ENCODE measurements at places on chromosomes 3 and 15. TPM values are rescaled to one million over a fixed set of nuclear protein-coding genes. Genes with fewer than 3 reads are reported as not detected.

GRCh38 chr3:153881201-153881600, 240.0 kb upstream of the ARHGEF26 start:
- H3K27ac ChIP-seq, result no peak overlapping the region
- no peaks in the 10 kb centered on the region for H3K27me3 ChIP-seq
- no peak overlapping the region for H3K4me3 ChIP-seq
- peak; percentile 52 for DNase-seq
- H3K36me3 ChIP-seq, result no peaks in the 10 kb centered on the region

DNA sequence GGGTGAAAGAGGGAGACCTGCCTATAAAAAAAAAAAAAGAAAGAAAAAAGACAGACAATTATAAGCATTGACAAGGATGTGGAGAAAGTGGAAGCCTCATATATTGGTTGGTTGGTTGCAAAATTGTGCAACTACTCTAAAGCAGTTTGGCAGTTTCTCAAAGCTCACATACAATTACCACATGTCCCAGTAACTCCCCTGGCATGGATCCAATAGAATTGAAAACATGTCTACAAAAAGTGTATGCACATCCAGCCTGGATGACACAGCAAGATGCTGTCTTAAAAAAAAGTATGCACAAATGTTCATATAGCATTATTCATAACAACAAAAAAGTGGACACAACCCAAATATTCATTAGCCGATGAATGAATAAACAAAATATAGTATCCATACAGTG, 19.5 kb downstream of the SETMAR start:
- H3K27ac ChIP-seq, result no peak overlapping the region
- peak; percentile 28 for DNase-seq
- no peaks in the 10 kb centered on the region for H3K27me3 ChIP-seq
- H3K4me1 ChIP-seq, result peaks cover 4% of the 10 kb centered on the region
- no peaks in the 10 kb centered on the region for H3K36me3 ChIP-seq

NUP210 gene
- 0.33 TPM for total RNA-seq

TCAIM gene
- 29.3 TPM for total RNA-seq

GRCh38 chr3:168618827-168619470, 523.2 kb upstream of the GOLIM4 start:
- no peak for DNase-seq
- no peaks in the 10 kb centered on the region for H3K4me1 ChIP-seq
- H3K4me3 ChIP-seq, result no peak overlapping the region
- H3K27ac ChIP-seq, result no peak overlapping the region
- no peaks in the 10 kb centered on the region for H3K27me3 ChIP-seq
- H3K36me3 ChIP-seq, result no peaks in the 10 kb centered on the region

DNA sequence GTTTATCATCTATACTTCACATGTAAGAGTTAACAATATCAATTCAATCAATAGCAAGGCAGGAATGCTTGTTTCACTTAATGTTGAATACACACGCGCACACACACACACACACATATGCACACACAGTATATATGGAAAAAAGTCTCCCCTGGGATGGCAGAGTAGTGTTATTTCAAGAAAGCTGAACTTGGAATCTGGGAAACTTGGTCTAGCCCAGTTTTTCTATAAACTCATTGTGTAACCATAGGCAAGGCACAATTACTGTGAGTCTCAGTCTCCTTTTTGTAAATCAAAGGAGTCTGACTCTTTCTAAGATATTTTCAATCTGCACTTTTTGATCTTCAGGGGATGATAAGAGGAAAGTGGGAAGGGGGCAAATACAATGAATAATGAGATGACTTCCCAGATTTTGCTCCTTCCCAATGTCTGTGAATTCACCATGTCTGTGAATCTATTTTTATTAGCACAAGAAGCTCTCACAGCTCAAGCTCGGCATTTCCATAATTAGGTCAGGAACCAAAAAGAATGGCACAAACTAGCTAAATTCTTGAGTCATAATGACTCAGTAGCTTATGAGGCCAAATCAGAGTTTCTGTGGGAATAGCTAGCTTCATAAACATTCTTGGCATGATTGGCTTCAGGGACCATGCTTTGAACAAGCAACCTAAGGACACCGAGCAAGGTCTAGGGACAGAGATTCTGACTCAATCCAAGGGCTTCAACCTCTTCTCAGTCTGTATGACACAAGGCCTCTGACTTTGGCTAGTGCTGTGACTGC, 227.4 kb upstream of the DCBLD2 start:
- peak overlapping the region; percentile 68 for H3K27ac ChIP-seq
- DNase-seq, result peak; percentile 94
- no peaks in the 10 kb centered on the region for H3K36me3 ChIP-seq
- peak overlapping the region; percentile 7 for H3K4me3 ChIP-seq

LRTM1 gene
- not detected for total RNA-seq

DNA sequence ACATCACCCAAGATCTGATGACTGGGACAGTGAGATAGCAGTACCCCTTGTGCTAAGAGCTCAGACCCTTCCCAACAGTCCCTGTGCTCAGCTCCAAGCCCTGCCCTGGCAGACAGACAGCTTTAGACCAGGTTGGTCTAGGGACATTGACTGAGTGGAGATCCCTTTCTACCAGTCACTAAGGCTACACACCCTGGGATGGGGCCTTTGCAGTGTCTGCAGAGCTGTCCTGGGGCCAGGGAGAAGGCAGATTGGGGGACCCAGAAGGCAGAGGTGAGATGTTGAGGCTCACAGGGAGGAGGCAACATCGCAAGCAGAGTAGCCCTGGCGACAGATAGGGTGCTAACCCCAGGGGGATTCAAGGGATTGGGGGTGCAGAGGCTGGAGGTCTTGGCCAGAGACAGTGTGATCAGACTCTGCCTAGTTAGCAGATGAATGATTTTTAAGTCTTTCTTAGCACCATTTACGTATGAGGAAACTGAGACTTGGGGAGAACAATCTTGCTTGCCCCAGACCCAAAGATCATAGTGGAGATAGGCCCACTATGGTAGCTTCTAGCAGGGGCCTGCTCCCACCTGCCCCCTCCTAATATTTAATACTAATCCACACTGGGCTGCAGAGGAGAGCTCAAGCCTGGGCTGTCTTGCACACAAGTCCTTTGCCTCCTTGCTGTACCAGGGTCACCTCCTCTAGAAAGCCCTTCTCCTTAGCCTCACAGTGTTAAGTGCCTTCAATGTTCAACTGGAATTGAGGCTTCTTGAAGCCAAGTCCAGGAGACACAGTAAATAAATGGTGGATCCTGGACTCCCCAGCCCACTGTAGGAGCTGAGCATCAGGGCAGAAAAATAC, 32.6 kb downstream of the HMCES start:
- H3K27ac ChIP-seq, result no peak overlapping the region
- peaks cover 3% of the 10 kb centered on the region for H3K4me1 ChIP-seq
- no peak overlapping the region for H3K4me3 ChIP-seq
- H3K36me3 ChIP-seq, result no peaks in the 10 kb centered on the region
- no peak for DNase-seq

- H3K4me3 ChIP-seq, result no peak overlapping the region
- no peak for DNase-seq
- no peak overlapping the region for H3K27ac ChIP-seq
- H3K27me3 ChIP-seq, result peaks cover 26% of the 10 kb centered on the region
- no peaks in the 10 kb centered on the region for H3K36me3 ChIP-seq
- no peaks in the 10 kb centered on the region for H3K4me1 ChIP-seq
Observed at GRCh38 chr15:69119001-69119400, 41.4 kb upstream of the GLCE start.

- H3K4me3 ChIP-seq, result no peak overlapping the region
- no peak overlapping the region for H3K27ac ChIP-seq
- DNase-seq, result no peak
- no peaks in the 10 kb centered on the region for H3K4me1 ChIP-seq
Observed at GRCh38 chr15:55151631-55152030, 45.1 kb downstream of the RSL24D1 start.

DNA sequence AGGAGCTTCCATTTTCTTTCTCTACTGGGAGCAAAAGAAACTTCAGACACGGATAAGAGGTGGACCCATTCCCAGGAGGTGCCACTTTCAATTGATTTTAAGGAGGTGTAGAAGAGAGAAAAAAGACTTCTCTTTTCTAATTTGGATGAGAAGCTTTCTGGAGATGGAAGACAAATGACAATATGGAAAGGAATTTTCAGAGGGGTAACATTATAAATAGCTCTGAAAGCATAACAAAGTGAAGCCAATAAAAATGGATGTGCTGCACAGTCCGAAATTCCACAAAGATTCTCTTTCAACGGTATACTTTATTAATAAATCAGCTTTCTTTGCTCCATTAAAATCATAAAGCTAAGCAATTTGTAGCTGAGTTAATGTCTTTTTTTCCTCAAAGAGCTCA, 607.2 kb upstream of the MDFIC2 start:
- DNase-seq, result no peak
- no peaks in the 10 kb centered on the region for H3K27me3 ChIP-seq
- no peak overlapping the region for H3K4me3 ChIP-seq
- H3K27ac ChIP-seq, result no peak overlapping the region
- H3K36me3 ChIP-seq, result no peaks in the 10 kb centered on the region
- H3K4me1 ChIP-seq, result no peaks in the 10 kb centered on the region

- H3K27me3 ChIP-seq, result no peaks in the 10 kb centered on the region
- peak; percentile 33 for DNase-seq
- H3K4me1 ChIP-seq, result peaks cover 2% of the 10 kb centered on the region
- no peak overlapping the region for H3K27ac ChIP-seq
- no peaks in the 10 kb centered on the region for H3K36me3 ChIP-seq
Observed at GRCh38 chr3:11651900-11652299, 8.2 kb upstream of the VGLL4 start.

DNA sequence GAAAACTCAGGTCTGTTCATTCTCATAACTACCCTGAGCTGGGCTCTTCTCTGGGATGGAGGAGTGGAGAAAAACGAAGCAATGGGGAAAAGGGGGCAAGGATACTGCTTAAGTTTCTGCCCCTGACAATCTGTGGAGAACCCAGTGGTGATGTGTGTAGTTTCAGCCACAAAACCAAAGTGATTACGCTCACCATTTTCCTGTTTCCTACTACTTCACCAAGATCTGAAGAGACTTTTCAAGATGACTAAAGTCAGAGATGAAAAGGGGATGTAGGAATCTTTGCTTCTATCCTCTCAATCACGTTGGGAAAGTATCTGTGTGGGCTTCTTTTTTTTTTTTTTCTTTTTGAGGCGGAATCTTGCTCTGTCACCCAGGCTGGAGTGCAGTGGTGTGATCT, 8.3 kb upstream of the UBE2E1 start:
- H3K36me3 ChIP-seq, result no peaks in the 10 kb centered on the region
- H3K4me3 ChIP-seq, result no peak overlapping the region
- DNase-seq, result no peak
- H3K4me1 ChIP-seq, result no peaks in the 10 kb centered on the region

DNA sequence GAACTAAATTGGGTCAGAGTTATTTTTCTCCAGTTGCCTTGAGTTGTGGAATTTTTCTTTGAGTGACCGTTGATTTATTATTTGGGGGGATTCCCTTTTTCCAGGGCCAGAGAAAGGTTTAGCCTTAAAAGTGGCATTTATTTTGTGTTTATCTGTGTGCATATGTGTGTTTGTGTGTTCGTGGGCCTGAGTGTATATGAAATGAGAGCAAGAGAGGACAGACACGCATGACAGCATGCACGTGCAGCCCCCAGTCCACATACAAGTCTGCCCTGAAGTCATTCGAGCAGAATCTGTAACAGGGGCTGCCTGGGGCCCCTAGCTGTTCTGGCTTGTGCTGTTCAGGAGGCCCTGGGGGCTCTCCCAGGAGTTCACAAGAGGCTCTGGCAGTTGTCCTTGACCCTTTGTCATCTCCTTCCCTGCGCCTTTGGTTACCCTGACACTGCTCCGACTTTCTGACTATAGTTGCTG, 18.3 kb upstream of the TRAK1 start:
- no peaks in the 10 kb centered on the region for H3K27me3 ChIP-seq
- H3K27ac ChIP-seq, result peak overlapping the region; percentile 66
- peaks cover 24% of the 10 kb centered on the region for H3K4me1 ChIP-seq
- no peaks in the 10 kb centered on the region for H3K36me3 ChIP-seq
- DNase-seq, result no peak

CLSTN2 gene
- under 0.01 TPM for total RNA-seq

DTX3L gene
- total RNA-seq, result 31.9 TPM

- no peak overlapping the region for H3K4me3 ChIP-seq
- H3K27me3 ChIP-seq, result no peaks in the 10 kb centered on the region
- DNase-seq, result no peak
- peaks cover 3% of the 10 kb centered on the region for H3K4me1 ChIP-seq
- no peaks in the 10 kb centered on the region for H3K36me3 ChIP-seq
Observed at GRCh38 chr15:49171790-49172189, 1.7 kb downstream of the GALK2 start.

DNA sequence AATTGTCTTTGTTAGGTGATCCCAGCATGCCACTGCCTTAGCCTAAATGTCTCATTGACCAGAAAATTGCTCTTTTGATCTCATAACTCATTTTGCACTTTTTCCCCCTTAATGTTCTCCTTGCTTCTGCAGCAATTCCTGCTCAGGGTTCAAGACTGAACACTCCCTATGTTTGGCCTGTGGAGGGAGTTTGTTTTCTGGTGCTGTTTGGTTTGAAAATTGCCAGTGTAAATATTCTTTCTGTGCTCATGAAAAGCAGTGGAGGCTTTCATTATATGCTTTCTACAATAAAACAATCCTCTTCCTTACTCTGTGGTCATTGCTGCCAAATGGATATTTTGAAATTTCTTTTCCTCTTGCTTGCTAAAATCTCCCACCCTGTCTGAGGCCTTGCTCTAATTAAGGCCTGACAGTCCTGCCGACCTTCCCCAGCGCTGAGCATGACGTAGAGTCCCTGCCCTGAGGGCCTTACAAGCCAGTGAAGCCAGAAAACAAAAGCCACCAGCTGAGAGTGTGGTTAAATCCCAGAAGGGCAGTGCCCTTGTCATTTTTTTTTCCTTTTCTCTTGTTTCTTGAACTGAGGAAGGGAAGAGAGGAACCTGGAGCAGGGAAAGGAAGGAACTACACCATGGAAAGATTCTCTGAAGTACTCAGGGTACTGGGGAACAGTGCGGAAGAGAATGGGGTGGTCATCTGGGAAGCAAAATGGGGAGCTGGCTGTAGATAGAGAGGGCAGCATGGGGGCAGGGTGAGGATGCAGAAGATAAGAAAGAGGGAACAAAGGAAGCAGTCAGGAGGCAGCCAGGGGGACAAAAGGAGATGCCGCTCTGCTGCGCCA, 24.8 kb downstream of the ZBTB38 start:
- no peak overlapping the region for H3K4me3 ChIP-seq
- H3K27ac ChIP-seq, result no peak overlapping the region
- no peaks in the 10 kb centered on the region for H3K27me3 ChIP-seq
- H3K36me3 ChIP-seq, result peaks cover 3% of the 10 kb centered on the region

DNA sequence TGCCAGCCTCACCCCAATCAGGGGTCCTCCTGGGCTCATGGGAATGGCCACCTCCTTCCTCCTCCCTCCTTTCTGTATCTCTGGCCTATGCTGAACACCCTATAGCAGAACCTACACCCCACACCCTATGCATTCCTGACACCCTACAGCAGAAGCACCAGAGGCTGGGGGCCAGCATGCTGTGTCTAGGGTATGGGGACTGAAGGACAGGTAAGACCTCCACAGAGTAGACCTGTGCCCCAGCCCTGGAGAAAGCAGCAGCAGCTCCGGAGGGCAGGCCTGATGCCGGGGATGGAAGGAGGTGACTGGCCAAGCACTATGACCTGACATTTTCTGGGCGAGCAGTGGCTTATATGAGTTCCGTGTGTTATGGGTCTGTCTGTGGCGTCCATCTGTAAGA, 66.9 kb downstream of the TLE3 start:
- H3K4me3 ChIP-seq, result no peak overlapping the region
- H3K36me3 ChIP-seq, result no peaks in the 10 kb centered on the region
- no peaks in the 10 kb centered on the region for H3K4me1 ChIP-seq
- no peak overlapping the region for H3K27ac ChIP-seq

- H3K27ac ChIP-seq, result no peak overlapping the region
- H3K4me1 ChIP-seq, result no peaks in the 10 kb centered on the region
- no peaks in the 10 kb centered on the region for H3K36me3 ChIP-seq
- peak; percentile 39 for DNase-seq
Observed at GRCh38 chr3:18062657-18063025, 320.2 kb upstream of the TBC1D5 start.

KLF15 gene
- 4.1 TPM for total RNA-seq
